ENCODE measurements at places on chromosomes 6 and 20.
A peak's percentile ranks its signal among the peaks of the same experiment; 100 is the strongest.

DNA sequence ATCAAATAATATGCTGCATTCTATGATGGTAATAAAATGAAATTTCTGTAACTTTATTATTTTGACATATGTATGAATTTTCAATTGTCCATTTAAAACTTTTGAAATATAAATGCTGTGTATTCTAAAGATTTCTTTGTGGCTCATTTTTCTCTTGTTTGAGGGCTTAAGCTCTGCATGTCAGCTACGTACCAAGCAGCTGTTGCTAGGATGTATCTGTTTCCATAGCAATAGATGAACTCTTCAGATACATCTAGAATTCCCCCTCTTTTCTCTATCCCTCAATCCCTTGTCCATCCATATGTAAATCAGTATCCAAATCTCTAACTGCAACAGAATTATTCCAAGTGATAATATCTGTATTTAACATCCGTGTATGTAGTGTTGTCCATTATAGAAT, 76.5 kb upstream of the OPRM1 start:
- no peak for DNase-seq

- DNase-seq: no peak
Observed at GRCh38 chr6:167579806-167580618, 246.7 kb upstream of the AFDN start.

GRCh38 chr6:157669747-157670216, 153.3 kb upstream of the SNX9 start:
- DNase-seq: peak; percentile 26

GRCh38 chr6:50270415-50270814, 220.7 kb upstream of the DEFB112 start:
- DNase-seq: no peak
